Mesothelial cell of epicardium (in vitro differentiated cells): ENCODE measurements at places on chromosomes 5 and 9. TPM values are rescaled to one million over a fixed set of nuclear protein-coding genes. Genes with fewer than 3 reads are reported as not detected.

Gene INIP
- total RNA-seq: 21.1 to 25.6 TPM (median 23.3 TPM) in 3 replicates

Gene PRRX2
- 7.5 to 10.1 TPM (median 8.7 TPM) in 3 replicates for total RNA-seq

Gene PPIC
- total RNA-seq: 44.8 to 50.0 TPM (median 44.9 TPM) in 3 replicates

Gene LECT2
- total RNA-seq: not detected in 3 replicates

Gene SPATA31A6
- not detected in 3 replicates for total RNA-seq

Gene BTNL3
- not detected in 3 replicates for total RNA-seq

Gene CYLC2
- total RNA-seq: not detected in 3 replicates

Gene EXD3
- 37.2 to 38.2 TPM (median 37.3 TPM) in 3 replicates for total RNA-seq

Gene SPATA31C1
- 0.13 to 0.29 TPM (median 0.18 TPM) in 3 replicates for total RNA-seq

Gene PAEP
- total RNA-seq: not detected in 3 replicates

GRCh38 chr9:89225587-89225986 lies 47.0 kb upstream of the SHC3 start:
- DNase-seq: no peak

- no peak for DNase-seq
Measured at GRCh38 chr9:126410229-126410628, 83.6 kb downstream of the MVB12B start.

GRCh38 chr5:90347462-90347861 lies 62.1 kb downstream of the CETN3 start:
- no peak for DNase-seq

GRCh38 chr9:78006734-78007133 lies 24.9 kb downstream of the GNAQ start:
- DNase-seq: no peak

- no peak for DNase-seq
Measured at GRCh38 chr5:78280261-78280660, 14.2 kb downstream of the AP3B1 start.

GRCh38 chr9:100445903-100446549 lies 19.1 kb downstream of the MSANTD3 start:
- DNase-seq: no peak

- DNase-seq: peak; percentile 63
Measured at GRCh38 chr9:96169484-96169883, 132.5 kb downstream of the HSD17B3 start.

DNA sequence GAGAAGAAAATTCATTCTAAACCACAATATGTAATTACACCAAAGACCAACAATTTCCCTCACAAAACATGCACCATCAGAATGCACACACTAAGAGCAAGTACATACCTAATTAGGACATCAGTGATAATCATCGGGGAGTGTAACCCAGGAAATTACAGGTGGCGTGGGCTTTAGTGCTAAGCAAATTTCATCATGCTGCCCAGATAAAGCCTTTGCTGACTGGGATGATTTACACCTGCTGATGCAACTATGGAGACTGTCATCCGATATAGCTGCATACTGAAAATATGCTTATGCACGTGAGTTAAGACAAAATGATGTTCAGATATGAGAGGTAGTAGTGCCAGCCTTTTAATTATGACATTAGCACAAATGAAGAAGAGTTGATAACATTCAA lies 123.2 kb downstream of the DCP2 start:
- no peak for DNase-seq

DNA sequence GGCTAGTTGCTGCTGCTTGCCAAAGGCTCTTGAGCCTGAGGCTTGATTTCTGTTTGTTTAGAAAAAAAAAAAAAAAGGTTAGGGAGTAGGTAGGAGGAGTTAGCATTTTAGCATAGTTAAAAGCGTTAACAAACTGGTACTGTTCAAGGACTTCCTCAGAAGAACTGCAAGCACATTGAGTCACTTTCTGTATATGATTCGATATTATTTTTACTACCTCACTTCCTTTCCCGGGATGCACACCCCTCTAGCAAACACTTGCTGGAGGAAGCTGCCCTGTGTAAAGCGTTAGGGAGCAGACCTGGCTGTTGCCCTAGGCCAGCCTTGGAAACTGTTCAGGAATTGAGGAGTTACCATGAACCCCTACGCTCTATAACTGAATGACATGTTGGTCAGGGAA lies 15.7 kb upstream of the CEP120 start:
- DNase-seq: no peak

GRCh38 chr5:160357861-160358411 lies 12.5 kb downstream of the C1QTNF2 start:
- DNase-seq: no peak

GRCh38 chr5:163456840-163457239 lies 3.1 kb downstream of the NUDCD2 start:
- DNase-seq: no peak

GRCh38 chr5:147515269-147515668 lies 5.4 kb upstream of the DPYSL3 start:
- no peak for DNase-seq

DNA sequence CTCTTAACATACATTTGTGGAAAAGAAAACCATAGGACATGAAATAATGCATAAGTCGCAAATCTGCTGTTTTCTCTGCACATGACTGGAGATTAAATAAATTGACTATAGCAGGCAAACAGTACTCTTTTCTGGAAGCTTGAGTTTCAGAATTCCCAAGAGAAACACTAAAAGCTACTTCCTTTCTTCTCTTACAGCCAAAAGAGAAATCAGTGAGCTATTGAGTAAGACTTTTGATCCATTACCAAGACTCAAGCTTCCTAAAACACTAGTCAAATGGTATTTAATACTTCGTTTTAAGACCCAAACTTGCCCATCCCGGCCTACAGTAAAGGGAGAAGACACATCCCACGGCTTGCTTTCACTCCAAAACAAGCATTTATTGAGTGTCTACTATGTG lies 335.8 kb upstream of the PUM3 start:
- no peak for DNase-seq

DNA sequence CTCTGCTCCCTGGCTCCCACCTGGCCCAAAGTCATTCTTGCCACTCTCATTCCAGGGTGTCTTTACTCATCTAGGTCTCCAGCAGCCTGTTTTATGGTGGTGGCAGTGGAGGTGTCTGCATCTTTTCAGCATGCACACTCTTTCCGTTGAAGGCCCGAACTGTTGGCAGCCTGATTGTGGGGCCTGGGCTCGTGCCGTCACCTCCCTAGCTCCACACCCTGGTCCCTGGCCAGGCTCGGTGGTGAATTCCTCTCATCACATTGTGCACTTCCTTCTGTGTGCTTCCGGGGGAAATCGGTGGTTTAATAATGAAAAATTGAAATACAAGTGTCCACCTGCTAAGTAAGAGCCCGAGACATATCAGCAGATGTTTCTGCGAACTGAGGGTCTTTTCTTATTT lies 214.3 kb downstream of the TRIO start:
- no peak for DNase-seq

DNA sequence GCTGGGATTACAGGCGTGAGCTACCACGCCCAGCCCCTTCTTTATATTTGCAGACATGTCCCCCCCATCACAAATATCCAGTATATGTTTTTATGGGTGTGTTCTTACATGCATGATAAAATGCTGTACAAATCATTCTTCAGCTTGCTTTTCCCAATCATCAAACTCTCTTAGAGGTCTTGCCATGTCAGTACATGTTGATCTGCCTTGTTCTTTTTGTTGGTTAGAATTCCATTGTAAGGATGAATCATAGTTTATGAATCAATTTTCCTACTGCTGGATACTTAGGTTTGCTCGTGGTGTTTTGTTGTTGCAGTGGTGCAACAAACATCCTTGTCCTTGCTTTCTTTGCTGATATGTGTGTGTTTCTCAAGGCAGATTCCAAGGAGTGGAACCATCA lies 79.9 kb upstream of the NEURL1B start:
- DNase-seq: no peak

GRCh38 chr5:167513381-167513780 lies 778.1 kb upstream of the WWC1 start:
- DNase-seq: no peak

GRCh38 chr5:32536246-32536645 lies 49.1 kb upstream of the SUB1 start:
- DNase-seq: no peak

- no peak for DNase-seq
Measured at GRCh38 chr5:92641031-92641962, 939.7 kb downstream of the NR2F1-AS1 start.

DNA sequence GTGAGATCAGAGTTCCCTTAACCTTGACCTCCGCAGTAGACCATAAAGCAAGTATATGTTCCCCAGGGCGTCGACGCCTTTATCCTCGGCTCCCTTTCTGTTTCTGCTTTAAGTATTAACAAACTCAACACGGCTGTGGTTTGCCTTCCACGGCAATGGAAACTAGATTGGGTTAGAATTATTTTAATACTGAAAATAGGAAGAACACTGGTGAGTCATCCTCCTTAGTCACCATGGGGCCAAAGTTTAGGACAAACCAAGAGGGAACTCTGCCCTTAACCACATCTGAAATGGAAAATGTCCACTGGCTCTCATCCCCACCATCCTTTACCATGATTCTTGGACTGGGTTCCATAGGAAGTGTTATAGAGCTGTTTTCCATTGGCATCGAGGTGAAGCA lies 386.1 kb downstream of the ACTL7B start:
- no peak for DNase-seq

DNA sequence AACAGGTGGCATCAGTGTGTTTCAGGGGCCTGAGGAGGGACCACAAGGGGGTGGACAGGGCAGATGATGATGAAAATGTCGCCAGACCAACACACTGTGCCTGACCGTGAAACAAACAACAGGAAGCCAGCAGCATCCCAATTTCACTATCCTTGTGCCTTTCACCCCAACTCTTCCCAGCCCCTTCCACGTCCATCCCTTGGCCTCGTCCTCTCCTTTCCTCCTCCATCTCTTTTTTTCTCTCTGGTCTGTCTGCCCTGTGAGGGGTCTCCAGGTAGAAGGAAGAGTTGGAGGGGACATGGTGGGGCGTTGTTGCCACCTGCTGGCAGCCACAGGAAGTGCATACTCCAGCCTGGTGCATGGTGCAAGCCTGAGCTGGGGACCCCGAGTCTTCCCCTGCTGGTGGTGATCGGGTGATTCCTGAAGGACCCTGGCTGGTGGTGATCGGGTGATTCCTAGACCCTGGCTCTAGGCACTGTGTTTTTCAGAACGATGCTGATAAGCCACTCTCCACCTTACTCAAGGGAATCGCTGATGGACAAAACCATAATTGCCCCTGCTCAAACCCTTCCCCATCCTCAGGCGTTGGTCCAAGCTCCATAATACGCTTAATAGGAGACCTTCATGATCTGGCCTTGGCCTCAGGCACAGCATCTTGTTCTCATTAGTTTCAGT lies 21.7 kb upstream of the NSD1 start:
- DNase-seq: peak; percentile 48

- DNase-seq: no peak
Measured at GRCh38 chr5:176817841-176818377, 7.5 kb downstream of the UNC5A start.

DNA sequence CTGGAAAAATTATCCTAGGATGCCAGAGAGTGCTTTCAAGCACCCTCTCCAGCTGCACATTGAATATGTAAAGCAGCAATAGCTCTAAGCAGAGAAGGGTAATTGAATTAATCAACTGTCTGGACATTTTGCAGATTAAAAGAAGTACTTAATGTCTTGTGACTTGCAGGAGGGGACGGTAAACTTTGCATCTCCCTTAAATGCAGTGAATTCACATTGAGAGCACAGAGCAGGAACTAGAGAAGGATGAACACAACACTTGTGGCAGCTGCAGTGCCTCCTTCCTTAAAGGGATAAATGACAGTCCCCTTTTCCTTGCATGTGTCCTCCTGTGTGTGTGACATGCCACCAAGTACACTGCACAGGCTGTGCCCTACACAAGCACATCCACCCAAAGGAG lies 7.4 kb upstream of the CDK5RAP2 start:
- no peak for DNase-seq

GRCh38 chr5:116440457-116441001 lies 134.1 kb downstream of the SEMA6A start:
- DNase-seq: no peak

DNA sequence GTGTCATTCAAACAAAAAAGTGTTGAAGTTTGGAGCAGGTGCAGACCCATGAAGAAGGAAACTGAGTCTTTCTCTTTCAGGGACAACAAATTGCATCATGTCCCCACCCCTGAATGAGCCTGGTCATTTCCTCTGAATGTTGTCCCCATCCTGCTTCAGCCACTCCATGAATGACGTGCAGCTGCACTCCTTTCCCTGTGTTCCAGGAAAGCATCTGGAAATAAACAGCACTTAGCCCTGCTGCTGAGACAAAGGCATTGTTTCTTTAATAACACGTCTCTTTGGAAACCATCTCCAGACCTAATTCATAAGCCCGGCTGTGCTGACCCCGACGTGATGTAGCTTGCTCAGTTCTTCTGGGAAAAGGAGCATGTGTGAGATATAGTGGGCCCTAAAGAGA lies 682.3 kb downstream of the BRINP1 start:
- DNase-seq: no peak

DNA sequence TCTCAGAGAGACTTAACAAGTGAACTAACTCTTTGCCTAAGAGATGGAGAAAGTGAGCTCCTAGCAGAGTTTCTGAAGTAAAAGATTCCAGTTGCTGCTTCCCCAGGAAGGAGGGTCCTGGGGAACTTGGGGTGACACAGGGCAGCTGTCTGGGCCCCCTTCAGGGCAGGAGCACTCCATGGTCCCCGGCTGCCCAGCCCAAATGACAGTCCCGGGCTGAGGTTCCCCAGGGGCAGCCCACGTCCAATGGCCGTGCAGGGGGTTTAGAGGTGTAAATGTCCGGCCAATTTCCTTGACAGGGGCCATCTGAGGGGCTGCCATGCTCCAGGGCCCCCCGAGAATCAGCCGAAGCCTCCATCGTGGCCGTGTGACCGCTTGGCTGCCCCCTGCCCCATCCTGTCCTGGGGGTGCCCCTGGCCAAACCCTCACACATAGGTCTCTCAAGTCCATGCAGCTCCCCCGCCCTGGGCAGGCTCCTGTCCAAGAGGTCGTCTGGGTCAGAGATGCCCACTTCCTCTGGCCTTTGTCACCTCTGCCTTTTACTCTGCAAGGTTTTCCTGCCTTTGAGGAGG lies 5.5 kb upstream of the PPP1R26 start:
- DNase-seq: no peak

GRCh38 chr9:5436441-5436840 lies 1.3 kb downstream of the PLGRKT start:
- DNase-seq: no peak

DNA sequence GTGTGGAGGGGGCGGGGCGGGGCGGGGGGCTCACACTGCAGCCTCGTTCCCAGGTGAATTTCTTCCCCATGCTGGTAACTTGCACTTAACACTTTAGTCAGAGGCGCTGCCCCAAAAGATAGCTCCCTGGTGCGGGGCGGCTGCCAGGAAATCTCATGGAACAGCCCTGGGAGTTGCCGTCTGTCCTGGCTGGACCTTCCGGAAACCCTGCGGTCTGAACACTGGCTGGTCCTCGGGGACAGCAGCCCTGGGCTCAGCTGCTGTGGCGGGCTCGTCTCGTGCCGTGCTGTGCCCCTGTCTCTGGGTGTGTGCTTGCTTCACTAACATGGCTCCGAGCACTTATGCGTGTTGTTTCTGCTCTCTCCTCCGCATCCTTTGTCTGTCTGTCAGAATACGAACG lies 25.8 kb downstream of the PTGES2 start:
- DNase-seq: no peak

GRCh38 chr5:167995844-167996425 lies 295.5 kb upstream of the WWC1 start:
- no peak for DNase-seq
